ENCODE measurements at places on chromosomes 13 and 19.

DNA sequence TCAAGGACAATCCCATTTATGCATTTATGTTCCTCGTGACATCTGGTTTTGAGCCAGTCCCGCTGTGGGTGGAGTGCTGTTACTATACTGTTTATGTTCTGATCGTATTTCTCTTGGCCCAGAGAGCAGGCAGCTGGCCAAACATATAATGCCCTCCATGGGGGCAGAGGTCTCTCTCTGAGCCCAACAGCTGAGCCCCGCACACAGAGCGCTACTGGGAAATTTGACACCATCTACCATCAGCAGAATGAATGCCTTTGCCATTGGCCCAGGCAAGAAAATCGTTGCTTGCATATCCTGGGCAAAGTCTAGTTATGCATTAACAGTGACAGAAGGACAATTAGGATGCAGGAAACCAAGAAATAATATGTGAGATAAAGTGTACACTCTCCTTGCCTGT, 126.8 kb upstream of the CACNA1A start:
- DNase-seq, result no peak

DNA sequence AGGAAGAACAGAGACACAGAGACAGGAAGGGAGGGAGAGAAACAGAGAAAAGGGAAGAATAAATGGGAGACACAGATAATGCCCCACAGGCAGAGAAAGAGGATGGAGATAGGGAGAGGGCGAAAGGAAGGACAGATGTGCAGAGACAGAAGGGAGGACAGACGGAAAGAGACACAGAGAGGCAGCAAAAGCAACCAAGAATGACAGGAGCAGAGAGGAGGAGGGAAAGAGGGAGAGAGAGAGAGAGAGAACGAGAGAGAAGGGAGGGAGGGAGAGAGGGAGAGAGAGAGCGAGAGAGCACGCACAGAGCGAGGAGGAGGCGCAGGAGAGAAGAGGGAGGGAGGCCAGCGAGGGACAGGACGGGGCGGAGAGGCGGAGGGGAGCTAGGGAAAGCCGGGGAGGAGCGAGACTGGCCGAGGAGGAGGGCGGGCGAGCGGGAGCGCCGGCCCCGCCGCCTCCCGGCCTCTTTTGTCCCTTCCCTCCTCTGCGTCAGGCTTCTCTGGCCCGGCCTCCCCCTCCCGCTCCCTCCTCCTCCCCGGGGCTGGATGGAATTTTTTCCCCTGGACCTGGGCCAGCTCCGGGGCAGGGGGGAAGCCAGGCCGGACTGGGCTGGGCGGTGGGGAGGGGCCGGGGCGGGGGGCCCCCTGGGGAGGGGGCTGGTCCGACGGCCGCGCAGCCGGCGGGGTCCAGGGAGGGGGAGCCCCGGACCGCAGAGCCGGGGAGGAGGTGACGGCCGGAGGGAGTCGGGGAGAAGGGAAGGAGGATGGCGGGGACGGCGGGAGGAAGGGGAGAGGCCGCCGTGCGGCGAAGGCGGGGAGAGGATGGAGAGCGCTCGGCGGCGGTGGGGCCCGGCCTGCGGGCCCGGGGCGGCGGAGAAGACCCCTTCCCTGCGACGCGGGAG, 4.2 kb upstream of the SPACA6 start:
- DNase-seq, result peak; percentile 95

- no peak for DNase-seq
Measured at GRCh38 chr13:42229287-42229686, 42.7 kb upstream of the AKAP11 start.

GRCh38 chr13:83178008-83178407, 704.3 kb downstream of the SLITRK1 start:
- no peak for DNase-seq

DNA sequence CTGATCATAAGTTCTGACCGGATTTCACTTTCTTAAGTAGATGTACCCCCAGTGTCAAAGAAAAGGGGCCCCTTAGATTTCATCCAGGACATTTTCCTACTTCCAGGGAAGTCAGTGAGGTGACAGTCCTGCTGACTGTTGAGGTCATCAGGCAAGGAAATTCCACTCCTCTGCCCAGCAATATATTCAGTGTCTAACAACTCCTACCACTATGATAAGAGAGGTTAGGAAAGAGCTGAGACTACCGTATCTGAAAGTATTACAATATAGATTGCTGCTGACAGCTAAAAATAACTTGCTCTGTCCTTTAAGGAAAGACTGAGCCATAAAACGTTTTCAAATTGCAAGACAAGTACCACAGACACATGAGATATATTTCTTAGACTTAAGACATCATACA, 325.1 kb downstream of the EFNB2 start:
- DNase-seq, result no peak
